Stimulated activated naive CD4-positive, alpha-beta T cell treated with Interleukin-2 at 50 U/mL for 16 hours (primary cell): ENCODE measurements at places on chromosomes 16 and 17.

DNA sequence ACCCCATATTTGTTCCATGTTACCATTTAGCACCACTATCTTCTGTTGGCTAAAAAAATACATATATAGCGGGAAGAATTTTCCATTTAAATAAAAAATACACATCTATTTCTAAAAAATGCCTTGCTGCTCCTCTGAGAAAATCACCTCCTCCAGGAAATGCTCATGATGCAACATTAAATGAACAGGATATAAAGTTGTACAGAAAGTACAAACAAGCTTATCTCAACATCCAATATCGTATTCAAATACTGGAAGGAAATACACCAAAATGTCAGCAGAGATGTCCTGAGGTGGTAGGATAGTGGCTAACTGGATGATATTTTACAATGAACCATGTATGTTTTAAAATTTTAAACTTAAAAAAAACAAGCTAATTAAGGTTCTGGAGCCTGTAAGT lies 21.3 kb downstream of the GNA13 start:
- no peak for DNase-seq

- DNase-seq = no peak
These were observed 26.9 kb upstream of the PHAF1 start for GRCh38 chr16:67082891-67083290.

DNA sequence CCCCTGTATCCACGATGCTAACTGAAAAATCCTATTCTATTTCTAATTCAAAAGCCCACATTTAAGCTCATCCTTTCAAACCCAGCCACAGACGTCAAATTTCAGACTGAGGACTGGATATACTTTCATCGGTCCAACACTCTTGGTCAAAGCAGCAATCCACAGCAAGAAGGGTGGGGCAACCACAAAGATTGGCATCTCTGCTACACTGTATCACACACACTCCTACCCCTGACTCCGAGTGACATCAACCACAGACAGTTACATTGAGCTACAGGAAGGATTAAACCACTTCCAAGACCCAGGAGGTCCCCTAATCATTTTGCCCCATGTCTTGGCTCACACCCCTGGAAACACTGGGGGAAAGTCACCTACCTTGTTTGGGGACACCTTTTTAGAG lies 61.3 kb downstream of the GRIN2A start:
- no peak for DNase-seq

GRCh38 chr16:82736224-82736623 lies 109.5 kb downstream of the CDH13 start:
- no peak for DNase-seq

DNA sequence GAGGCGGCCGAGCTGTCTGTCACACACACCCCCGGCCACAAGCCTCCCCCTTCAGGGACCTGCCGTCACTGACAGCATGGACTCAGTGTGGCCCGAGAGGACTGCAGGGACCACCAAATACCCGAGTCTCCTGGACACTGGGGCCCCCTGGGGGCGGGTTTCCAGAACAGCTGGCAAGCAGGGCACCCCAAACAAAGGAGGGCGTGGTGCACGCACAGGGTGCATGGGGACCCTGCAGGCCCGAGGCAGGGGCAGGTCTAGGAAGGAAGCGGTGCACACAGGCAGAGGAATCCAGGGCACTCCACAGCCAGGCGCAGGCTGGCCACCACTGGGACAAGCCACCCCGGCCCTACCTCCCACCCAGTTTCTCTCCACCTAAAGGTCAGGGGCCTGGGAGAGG lies 28.7 kb upstream of the ENPP7 start:
- DNase-seq = no peak

- DNase-seq = no peak
These were observed 25.0 kb downstream of the FBXL20 start for GRCh38 chr17:39376434-39376833.

DNA sequence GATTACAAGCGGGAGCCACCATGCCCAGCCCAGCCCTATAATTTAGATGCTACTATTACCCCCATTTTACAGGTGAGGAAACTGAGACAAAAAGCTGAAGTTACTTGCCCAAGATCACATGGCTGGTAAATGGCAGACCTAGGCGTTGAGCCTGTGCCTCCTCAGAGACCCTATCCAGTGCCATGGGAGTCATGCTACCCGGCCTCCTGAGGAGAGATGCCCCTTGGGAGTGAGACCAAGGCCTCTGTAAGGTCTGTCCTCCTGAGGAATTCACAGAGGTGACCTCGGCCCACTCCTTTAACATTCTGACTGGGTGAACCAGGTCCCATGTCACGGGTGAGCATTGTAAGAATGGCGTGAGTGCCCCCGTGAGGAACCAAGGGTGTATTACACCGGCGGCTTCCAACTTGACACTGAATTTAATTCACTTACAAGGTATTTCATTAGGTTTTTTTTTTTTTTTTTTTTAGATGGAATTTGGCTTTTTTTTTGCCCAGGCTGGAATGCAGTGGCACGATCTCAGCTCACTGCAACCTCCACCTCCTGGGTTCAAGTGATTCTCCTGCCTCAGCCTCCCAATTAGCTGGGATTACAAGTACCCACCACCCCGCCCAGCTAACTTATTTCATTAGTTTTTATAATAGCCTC lies 95.7 kb downstream of the ABCC6 start:
- peak; percentile 42 for DNase-seq

- DNase-seq = no peak
These were observed 809 bp upstream of the RAB34 start for GRCh38 chr17:28718333-28719020.

GRCh38 chr16:81216706-81217105 lies 21.8 kb upstream of the BCO1 start:
- DNase-seq = no peak

DNA sequence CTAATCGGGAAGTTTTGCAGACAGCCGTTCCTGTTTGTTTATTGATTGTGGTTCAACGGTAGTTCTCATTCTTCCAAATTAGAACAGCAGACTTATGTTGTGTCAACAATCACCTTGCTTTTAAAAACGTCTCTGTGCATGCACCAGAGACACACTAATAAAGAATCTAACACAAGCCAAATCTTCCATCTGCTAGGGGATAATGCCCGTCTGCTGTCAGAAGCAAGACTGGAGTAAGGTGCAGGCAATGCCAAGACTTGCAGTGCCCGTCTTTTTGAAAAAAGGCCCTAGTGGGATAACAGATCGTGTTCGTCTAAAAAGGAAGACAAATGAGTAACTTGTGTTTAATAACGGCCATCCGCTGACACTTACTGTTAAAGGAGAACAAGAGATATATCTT lies 158.4 kb downstream of the KCNJ2 start:
- no peak for DNase-seq

- DNase-seq = no peak
These were observed 102.6 kb downstream of the GOSR1 start for GRCh38 chr17:30579610-30580315.

DNA sequence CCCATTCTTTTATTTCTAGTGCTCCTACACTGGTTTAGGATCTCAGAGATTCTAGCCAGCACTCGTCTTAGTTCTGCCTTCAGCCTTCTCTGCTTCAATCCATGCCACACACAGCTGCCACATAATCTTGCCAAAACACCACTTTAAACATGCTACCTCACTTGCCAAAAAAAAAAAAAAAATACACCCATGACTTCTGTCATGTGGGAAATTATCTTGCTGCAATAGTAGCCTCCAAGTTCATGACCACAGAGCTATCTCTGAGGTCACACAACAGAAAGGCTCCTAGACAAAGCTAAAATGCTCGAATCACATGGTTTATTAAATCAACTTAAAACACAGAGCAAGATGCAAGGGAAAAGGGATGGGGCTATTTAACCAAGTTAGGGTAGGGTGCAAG lies 18.1 kb downstream of the FZD2 start:
- no peak for DNase-seq

GRCh38 chr17:1713878-1714426 lies 3.8 kb upstream of the TLCD2 start:
- no peak for DNase-seq

GRCh38 chr16:58843675-58844074 lies 109.6 kb upstream of the GOT2 start:
- DNase-seq = no peak

GRCh38 chr16:12079412-12079965 lies 103.0 kb downstream of the SNX29 start:
- no peak for DNase-seq

DNA sequence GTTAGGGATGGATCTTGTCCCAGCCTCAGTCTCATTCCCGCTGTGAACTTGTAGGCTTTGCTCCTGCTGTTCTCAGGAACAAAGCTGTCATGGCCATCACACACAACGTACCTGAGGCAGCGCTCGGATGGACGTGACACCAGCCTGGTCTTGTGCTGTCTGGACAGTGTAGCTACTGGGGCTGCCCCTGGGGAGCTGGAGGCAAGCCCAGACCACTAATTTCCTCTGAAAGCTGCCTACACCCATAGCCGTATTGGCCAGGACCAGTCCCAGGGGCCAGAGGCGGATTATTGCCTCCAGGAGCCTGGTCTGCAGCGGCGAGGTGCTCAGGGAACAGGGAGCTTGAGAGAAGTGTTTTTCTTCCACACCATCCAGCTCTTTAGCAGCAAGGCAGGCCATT lies 11.7 kb downstream of the ZNHIT3 start:
- DNase-seq = no peak

DNA sequence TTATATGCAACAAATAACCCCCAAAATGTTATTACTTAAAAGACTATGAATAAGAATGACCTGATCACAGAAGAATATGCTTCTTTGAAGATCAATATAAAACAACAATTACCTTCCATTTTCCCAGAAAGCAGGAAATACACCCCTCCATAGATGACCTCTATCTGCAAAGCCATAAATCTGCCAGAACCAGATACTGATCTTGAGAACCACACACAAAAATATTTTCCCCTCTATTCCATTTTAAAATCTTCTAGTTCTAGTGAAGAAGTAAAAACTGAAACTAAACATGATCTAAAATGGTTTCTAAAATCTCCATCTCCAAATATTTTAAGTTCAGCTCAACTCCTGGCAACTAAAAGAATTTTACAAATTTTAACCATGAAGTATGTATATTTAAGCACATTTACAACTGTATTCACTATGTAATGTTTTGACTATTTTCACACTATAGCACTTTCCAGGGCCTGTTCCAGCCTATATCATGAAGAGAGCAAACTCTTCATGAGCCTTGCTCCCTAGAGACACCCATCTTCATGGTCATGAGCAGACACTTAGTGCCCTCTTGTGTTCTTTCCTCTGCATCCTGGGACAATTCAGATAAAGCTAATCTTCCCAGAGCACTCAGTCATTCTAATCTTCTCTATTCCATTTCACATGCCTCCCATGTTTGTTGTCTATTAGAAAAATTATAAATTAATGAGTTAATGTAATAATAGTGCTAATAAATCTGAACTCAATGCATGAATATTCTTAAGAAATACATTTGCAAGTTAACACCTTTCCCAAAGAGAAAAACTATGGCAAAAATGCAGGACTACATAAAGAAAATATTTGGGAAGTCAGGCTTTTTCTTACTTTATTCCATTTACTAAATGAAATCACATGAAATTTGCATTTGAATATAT lies 87.0 kb downstream of the HELZ start:
- no peak for DNase-seq

GRCh38 chr16:77853161-77853560 lies 64.8 kb downstream of the VAT1L start:
- no peak for DNase-seq

- no peak for DNase-seq
These were observed 83.2 kb downstream of the LITAF start for GRCh38 chr16:11503566-11503965.

DNA sequence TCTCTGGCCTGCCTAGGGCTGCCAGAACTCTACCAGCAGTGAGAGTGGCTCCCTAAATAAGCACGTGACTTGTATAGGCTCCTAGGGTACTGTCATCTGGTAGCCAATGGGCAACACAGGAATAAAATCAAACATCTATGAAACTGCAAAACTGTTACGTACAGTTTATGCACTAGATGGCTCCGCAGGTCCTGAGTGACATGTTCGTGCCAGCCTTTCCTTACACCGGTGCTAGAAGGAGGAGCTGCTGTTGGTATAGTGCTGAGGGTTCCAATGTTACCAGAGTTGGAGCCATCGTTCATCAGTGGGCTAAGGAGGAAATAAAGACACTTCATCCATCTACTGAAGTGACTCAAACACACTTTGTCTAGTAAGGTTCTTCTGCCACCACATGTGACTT lies 63.2 kb upstream of the TRAP1 start:
- no peak for DNase-seq

- DNase-seq = no peak
These were observed 2.5 kb upstream of the NDRG4 start for GRCh38 chr16:58497468-58497867.

- DNase-seq = no peak
These were observed 603 bp upstream of the MRTFB start for GRCh38 chr16:14070555-14070876.

DNA sequence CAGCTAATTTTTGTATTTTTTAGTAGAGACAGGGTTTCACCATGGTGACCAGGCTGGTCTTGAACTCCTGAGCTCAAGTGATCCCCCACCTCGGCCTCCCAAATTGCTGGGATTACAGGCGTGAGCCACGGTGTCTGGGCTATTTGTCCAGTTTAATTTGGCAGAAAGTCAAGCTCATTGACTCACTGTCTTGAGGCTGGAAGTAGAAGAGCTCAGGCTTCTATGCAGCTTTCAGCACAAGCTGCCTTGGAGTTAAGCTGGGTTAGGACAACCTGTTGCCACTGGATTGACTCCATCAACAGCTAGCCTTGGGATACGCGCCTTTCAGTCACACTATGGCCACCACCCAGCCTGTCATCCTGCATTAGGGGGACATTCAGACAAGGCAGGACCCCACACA lies 76.2 kb upstream of the DNAH17 start:
- no peak for DNase-seq

DNA sequence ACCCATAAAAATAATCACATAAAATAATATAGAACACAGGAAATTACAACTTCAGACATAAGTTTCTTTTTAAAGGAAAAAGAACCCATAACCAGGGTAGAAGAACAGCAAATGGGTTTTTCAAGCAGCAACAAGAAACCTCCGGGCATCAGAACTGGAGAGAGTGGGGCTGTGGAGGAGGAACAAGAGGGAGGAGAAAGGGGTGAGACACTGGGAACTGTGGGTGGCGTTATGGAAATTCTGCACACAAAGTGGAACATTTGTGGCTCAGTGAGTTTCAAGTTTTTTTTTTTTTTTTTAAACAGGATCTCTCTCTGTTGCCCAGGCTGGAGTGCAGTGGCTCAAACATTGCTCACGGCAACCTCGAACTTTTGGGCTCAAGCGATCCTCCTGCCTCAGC lies 22.6 kb downstream of the EMP2 start:
- DNase-seq = no peak
